Activated CD4-positive, alpha-beta memory T cell treated with anti-CD3 and anti-CD28 coated beads, Interleukin-2, amount 10 ng/mL, durations not matched to agents 7 days and 5 days (primary cell): ENCODE measurements at places on chromosomes 3 and 15. TPM values are rescaled to one million over a fixed set of nuclear protein-coding genes. Genes with fewer than 3 reads are reported as not detected.

- peaks cover 3% of the 10 kb centered on the region for H3K27me3 ChIP-seq
- no peak overlapping the region for H3K4me3 ChIP-seq
- no peak overlapping the region for H3K27ac ChIP-seq
- no peak for DNase-seq
- H3K36me3 ChIP-seq = no peaks in the 10 kb centered on the region
Measured at GRCh38 chr3:127448161-127448561, 142.4 kb downstream of the TPRA1 start.

DNA sequence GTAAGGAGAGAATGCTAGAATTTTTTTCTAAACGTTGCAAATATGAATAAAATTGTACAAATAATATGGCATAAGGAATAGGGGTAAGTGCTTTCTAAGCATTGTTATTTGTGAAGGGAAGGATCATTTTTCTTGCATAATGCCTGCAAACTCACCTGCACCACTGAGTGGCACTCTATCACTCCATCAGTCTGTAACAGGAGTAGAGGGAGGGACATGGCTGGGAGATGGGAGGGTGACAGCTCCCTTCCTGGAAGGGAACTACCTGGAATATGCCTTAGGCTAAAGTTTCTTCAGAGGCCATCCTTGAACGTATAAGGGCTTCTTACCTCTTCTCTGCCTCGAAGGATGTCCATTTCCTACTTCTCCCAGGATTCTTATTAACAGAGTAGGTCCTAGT lies 3.0 kb downstream of the NAALADL2 start:
- DNase-seq = no peak
- no peak overlapping the region for H3K27ac ChIP-seq
- H3K4me3 ChIP-seq = no peak overlapping the region
- H3K4me1 ChIP-seq = no peaks in the 10 kb centered on the region

DNA sequence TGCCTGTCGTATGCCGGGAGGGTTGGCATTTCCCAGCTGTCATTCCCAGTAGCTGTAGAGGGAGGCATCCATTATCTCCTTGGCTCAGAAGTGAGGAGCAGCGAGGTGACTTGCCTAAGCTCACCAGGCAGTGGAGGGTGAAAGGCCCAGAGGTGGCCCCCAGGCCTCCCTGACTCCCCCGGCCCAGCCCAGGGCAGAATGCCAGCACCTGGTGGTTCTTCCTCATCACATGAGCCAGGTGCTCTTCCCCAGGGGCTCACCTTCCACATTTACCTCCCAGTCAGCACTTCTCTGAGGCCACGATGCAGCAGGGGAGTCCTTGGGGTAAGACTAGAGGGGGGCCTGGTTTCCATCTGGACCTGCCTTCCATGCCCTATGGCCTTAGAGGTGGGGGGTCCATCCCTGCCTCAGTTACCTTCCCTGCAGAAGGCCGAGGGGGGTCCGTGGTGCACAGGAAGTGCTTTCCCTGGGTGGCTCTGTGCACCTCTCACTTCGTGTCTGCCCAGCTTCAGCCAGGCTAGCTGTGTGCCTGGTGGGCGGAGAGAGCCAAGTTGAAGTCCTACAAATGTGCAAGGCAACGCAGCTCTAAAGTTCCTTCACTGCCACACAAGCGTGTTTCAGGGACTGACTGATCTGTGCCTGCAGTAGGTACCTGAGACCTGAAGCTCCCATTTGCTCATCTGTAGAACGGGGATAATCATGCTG lies 70.3 kb upstream of the PLXNA1 start:
- no peak for DNase-seq
- peaks cover 71% of the 10 kb centered on the region for H3K4me1 ChIP-seq
- H3K36me3 ChIP-seq = peaks cover 11% of the 10 kb centered on the region
- peak overlapping the region; percentile 93 for H3K27ac ChIP-seq
- H3K27me3 ChIP-seq = peaks cover 2% of the 10 kb centered on the region
- H3K4me3 ChIP-seq = no peak overlapping the region

Gene ST3GAL6
- not detected for total RNA-seq

DNA sequence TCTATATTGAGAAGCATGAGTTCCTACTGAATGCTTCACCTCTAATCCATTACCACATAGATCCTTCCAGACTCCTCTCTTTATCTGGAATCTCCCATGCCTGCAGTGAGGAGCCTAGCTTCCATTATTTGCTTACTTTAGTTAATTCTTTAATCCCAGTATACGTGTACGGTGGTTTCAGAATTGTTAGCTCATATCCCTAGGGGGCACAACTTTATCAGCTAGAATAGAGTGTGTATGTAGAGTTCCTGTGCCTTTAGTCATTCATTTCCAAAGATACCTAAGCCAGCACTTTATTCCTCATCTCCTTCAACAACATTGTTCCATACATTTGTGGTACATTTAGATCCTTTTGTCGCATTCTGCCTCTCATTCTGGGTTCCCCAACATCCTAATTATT lies 226.0 kb downstream of the TJP1 start:
- no peak overlapping the region for H3K4me3 ChIP-seq
- no peaks in the 10 kb centered on the region for H3K27me3 ChIP-seq
- no peaks in the 10 kb centered on the region for H3K36me3 ChIP-seq
- no peaks in the 10 kb centered on the region for H3K4me1 ChIP-seq
- H3K27ac ChIP-seq = no peak overlapping the region

DNA sequence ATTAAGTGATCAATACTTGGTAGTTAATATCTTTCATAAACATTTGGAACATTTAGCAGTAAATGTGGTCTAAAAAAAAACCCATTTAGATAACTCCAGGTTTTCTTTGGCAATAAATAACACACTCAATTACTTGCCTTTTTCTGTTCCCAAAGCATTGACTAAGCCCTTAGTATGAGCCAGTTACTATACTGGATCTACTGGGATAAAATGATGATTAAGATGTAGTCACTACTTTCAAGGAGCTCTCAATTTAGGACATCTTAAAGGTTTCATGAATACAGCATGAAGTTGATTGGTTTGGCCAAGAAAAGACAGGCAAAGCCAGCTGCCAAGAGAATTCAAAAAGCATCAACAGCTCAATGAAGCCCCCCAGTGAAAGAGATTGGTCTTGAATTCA lies 250.9 kb downstream of the EPHA3 start:
- H3K27ac ChIP-seq = no peak overlapping the region
- H3K36me3 ChIP-seq = no peaks in the 10 kb centered on the region
- DNase-seq = no peak
- H3K4me3 ChIP-seq = no peak overlapping the region

Gene GAP43
- not detected for total RNA-seq

DNA sequence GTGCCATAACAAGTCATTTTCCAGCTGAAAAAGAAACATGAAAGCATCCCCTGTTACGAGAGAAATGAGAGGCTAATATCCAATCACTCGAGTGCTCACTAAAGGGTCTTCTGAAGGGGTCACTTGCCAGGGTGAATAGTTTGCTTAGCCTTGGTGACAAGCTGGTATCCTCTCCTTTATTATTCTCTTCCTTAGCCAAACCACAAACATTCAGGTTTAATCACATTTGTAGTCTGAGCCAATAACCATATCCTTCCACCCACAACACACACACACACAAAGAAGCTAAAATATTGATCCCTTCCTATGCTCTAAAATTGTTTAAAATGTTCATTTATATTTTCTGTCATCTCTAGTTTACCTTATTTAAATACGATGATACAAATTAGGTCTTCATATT lies 240.5 kb upstream of the TMCO5A start:
- H3K4me3 ChIP-seq = no peak overlapping the region
- DNase-seq = no peak
- H3K4me1 ChIP-seq = no peaks in the 10 kb centered on the region

DNA sequence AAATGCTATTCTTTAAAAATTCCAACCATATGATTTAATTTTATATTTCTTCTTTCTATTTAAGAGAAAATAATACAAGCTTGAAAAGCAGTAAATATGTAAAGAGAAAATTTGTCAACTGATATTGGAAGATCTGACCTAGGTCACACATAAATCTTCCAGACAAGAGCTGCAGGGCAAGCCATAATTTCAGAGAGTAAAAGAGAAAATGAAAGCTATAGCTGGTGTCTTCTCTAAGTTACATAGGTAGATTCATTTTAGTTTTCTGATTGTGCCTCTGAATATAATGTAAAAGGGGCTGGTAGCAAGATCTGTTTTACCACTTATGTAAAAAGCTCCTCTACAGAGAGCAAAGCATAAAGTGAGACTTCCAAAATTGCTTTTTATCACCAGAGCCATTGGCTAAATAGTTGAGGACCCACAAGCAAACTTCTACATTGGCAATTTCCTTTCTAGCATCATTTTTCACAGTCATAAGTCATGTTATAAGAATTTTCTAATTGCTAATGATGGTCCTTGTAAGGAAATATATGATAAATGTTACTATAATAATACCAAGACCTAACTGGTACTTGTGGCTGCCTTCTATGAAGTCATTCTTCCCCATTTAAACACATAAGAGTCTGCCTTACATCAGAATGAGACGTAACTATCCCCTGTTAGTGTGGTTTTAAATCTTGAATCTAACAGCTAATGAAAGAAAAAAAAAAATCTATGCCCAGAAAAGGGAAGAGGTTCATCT lies 80.8 kb upstream of the SKOR1 start:
- peaks cover 32% of the 10 kb centered on the region for H3K4me1 ChIP-seq
- DNase-seq = no peak
- H3K27ac ChIP-seq = no peak overlapping the region

- no peak for DNase-seq
- no peaks in the 10 kb centered on the region for H3K4me1 ChIP-seq
- no peaks in the 10 kb centered on the region for H3K36me3 ChIP-seq
Measured at GRCh38 chr3:164641071-164641470, 437.2 kb downstream of the SI start.

- H3K36me3 ChIP-seq = peaks cover 9% of the 10 kb centered on the region
- DNase-seq = no peak
- no peak overlapping the region for H3K27ac ChIP-seq
Measured at GRCh38 chr3:37872413-37873160, 10.9 kb downstream of the CTDSPL start.

Gene GUCA1C
- not detected for total RNA-seq

DNA sequence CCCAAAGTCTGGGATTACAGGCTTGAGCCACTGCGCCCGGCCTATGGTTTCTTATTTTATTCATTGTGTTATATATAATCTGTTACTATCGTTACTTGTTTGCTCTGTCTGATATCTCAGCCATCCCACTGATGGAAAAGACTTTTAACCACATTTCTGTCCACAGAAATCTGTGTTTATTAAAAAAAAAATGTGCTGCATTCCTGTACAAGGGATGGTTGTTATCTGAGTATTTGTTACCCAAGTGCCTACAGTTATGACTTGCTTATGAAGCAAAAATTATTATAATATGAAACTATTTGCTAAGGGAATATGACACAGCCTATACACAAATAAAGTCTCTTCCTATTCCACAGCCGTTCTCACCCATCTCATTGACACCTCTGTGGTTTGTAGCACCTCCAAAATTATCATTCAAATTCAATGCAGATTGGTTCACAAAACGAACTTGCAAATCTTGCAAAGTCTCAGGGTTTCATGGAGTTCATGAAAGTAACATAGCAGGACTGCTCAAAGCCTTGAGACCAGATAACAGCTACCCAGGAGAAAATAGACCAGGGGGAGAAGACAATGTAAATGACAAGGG lies 47.4 kb upstream of the UBE2E1 start:
- no peak overlapping the region for H3K4me3 ChIP-seq
- DNase-seq = no peak
- H3K36me3 ChIP-seq = no peaks in the 10 kb centered on the region
- peaks cover 25% of the 10 kb centered on the region for H3K4me1 ChIP-seq

GRCh38 chr3:80855482-80855881 lies 906.0 kb downstream of the GBE1 start:
- no peak overlapping the region for H3K27ac ChIP-seq
- DNase-seq = no peak
- H3K36me3 ChIP-seq = no peaks in the 10 kb centered on the region
- no peaks in the 10 kb centered on the region for H3K4me1 ChIP-seq

Gene SSUH2
- not detected for total RNA-seq

Gene CCDC71
- total RNA-seq = 19.9 TPM

DNA sequence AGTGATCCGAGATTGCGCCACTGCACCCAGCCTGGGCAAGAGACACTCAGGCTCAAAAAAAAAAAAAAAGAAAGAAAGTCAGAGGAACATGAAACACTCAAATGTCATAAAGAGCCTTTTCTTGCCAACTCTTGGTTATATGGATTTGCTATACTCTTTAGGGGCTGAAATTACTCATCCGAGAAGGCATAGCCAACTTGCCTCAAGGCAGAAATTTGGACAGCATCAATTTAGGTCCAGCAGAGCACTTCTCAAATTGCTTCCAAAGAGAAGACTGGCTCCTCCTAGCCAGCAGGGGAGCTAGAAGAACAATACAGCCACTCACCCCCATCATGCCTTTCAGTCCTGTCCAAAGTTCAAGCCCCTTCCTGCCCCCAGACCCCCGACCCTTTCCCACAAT lies 43.8 kb downstream of the OSBPL10 start:
- no peak overlapping the region for H3K27ac ChIP-seq
- H3K4me1 ChIP-seq = no peaks in the 10 kb centered on the region
- H3K27me3 ChIP-seq = no peaks in the 10 kb centered on the region

Gene ARRDC4
- total RNA-seq = 0.13 TPM

DNA sequence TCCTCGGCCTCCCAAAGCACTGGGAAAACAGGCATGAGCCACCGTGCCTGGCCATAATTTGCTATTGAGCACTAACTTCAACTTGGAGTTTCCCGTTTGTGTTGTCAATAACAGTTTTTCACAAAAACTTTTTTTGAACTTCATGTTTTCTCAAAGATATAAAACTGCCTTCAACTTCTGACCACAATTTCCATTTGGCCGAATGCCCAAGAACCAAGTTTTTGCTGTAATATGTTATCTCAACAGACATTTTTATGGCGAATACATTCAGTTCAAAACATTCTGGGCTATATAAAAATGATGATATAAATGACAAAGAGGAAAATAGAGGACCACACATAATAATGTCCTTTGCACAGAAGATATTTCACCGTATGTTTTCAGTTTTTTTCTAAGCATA lies 56.4 kb downstream of the NEDD4 start:
- H3K4me3 ChIP-seq = no peak overlapping the region
- no peak for DNase-seq
- no peak overlapping the region for H3K27ac ChIP-seq
- peaks cover 22% of the 10 kb centered on the region for H3K36me3 ChIP-seq
- H3K4me1 ChIP-seq = no peaks in the 10 kb centered on the region

Gene LYZL4
- total RNA-seq = not detected

DNA sequence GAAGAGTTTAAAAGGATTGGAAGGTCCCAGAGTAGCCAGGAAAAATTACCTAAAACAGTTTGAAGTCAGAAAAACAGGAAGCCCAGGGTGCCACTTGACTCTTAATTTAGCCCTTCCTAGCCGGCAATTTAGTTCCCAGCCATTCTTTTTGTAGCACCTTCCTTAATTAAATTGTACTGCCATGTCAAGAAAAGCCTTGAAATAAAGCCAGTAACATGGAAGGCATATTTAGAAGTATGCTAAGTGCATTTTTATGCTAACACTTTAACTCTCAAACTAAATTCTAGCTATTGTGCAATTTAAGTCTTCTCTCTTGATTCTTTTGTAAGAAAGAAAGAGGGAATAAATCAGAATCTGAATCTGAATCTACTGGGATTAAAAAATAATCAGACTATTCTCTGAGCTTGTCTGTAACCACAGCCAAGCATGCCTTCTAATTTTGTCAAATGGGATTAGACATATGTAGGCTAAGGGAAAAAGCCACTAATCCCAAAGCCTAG lies 43.2 kb downstream of the MAP3K13 start:
- H3K4me3 ChIP-seq = no peak overlapping the region
- H3K27me3 ChIP-seq = peaks cover 19% of the 10 kb centered on the region
- H3K4me1 ChIP-seq = no peaks in the 10 kb centered on the region
- no peak for DNase-seq

- H3K36me3 ChIP-seq = no peaks in the 10 kb centered on the region
- no peak overlapping the region for H3K27ac ChIP-seq
- no peak overlapping the region for H3K4me3 ChIP-seq
- H3K4me1 ChIP-seq = no peaks in the 10 kb centered on the region
Measured at GRCh38 chr3:37686220-37686619, 175.5 kb upstream of the CTDSPL start.

Gene TGM4
- not detected for total RNA-seq

- H3K36me3 ChIP-seq = no peaks in the 10 kb centered on the region
- no peak overlapping the region for H3K27ac ChIP-seq
- H3K4me1 ChIP-seq = no peaks in the 10 kb centered on the region
- no peak for DNase-seq
Measured at GRCh38 chr3:60998858-60999257, 252.4 kb downstream of the FHIT start.
